Mammary epithelial cell (primary cell): ENCODE measurements at places on chromosomes 2 and 18. TPM values are rescaled to one million over a fixed set of nuclear protein-coding genes. Genes with fewer than 3 reads are reported as not detected.

Gene ACMSD
- not detected in 2 replicates for total RNA-seq

Gene WNT6
- not detected for total RNA-seq

Gene ST8SIA3
- not detected in 2 replicates for total RNA-seq

Gene GPR39
- total RNA-seq, result 6.1 and 10.3 TPM in 2 replicates

Gene KCNS3
- 8.0 TPM for total RNA-seq

Gene IL36A
- not detected in 2 replicates for total RNA-seq

Gene RBM44
- 0.17 TPM for total RNA-seq

Gene HOXD12
- total RNA-seq, result not detected in 2 replicates

Gene GPR155
- total RNA-seq, result 1.8 and 2.0 TPM in 2 replicates

Gene ZNF521
- total RNA-seq, result not detected in 2 replicates

Gene SMCHD1
- 42.3 and 44.4 TPM in 2 replicates for total RNA-seq

Gene HRH4
- total RNA-seq, result under 0.01 TPM

Gene TCF23
- not detected for total RNA-seq

Gene ANO7
- 0.50 TPM for total RNA-seq

Gene SCN2A
- total RNA-seq, result 1.5 and 2.8 TPM in 2 replicates

Gene HOXD13
- not detected for total RNA-seq

Gene COL4A3
- not detected in 2 replicates for total RNA-seq

Gene GAL3ST2
- total RNA-seq, result not detected in 2 replicates

Gene UBXN2A
- total RNA-seq, result 18.7 TPM

Gene RND3
- total RNA-seq, result 146 TPM

Gene IL1F10
- not detected in 2 replicates for total RNA-seq

Gene SLC8A1
- total RNA-seq, result 27.5 TPM

Gene EFEMP1
- 440 TPM for total RNA-seq

Gene CXCR1
- total RNA-seq, result 0.43 and 1.1 TPM in 2 replicates

Gene CNGA3
- total RNA-seq, result not detected in 2 replicates

Gene PLEK
- total RNA-seq, result not detected

Gene ACVR1C
- total RNA-seq, result 0.21 and 0.27 TPM in 2 replicates

Gene MROH2A
- 0.50 TPM for total RNA-seq

Gene SP100
- 65.1 and 67.5 TPM in 2 replicates for total RNA-seq

Gene CCDC195
- total RNA-seq, result not detected in 2 replicates

Gene KIAA2012
- total RNA-seq, result under 0.01 TPM

Gene SATB2
- 7.5 TPM for total RNA-seq

Gene CERKL
- 0.13 TPM in 1 of 2 replicates, not detected in the other for total RNA-seq

Gene RHOB
- total RNA-seq, result 53.5 TPM

Gene RNF144A
- 1.4 TPM in 2 replicates for total RNA-seq
